ENCODE measurements at places on chromosomes 16 and 17.
A peak's percentile ranks its signal among the peaks of the same experiment; 100 is the strongest.

DNA sequence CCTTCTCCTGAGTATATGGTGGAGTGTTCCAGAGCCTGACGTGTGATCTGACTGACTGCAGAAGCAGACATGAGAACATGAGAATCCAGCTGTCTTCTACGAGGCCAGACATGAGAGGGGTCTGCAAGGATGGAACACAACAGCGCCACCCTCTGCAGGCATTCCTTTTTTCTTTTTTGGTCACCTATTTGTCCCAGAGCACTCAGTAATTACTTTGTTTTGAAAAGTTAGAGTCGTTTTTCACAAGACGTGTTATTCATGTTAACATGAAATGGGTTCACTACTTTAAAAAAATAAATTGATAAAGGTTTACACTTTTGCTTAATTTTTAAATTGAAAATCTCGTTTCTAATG lies 43.8 kb upstream of the ATP2A3 start:
- DNase-seq = no peak

DNA sequence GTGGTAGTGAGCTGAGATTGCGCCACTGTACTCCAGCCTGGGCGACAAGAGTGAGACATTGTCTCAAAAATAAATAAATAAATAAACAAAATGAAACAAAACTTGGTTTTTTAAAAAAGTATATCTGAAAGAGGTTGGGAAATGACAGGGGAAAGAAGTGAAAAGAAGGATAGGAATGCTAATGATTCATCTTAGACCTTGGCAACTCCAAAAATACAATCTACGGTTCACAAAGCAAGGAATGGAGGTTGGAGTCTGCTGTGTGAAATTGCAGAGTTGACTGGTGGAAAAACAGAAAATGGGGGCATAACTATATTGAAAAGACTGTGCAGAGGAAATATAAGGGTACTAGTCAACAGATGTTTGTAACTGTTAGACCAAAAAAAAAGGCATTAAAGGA lies 40.0 kb upstream of the CD300E start:
- DNase-seq = no peak

DNA sequence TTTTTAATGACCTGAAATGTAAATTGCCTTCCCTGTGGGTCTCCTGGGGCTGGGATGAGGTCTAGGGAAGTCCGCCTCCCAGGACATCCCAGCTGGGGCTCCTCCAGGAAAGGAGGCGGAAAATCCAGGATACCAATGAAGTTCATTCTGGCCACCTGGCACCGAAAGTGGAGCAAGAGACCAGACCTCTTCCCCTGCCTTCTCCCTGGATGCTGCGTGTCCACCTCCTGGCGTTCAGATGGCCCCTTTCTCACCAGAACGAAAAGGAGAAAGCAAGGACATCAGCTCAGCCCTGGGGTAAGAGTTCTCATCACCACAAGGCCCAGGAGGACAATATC lies 20.4 kb downstream of the RBFOX3 start:
- DNase-seq = no peak

- no peak for DNase-seq
Observed at GRCh38 chr17:4851084-4851483, 17.9 kb downstream of the MINK1 start.

- no peak for DNase-seq
Observed at GRCh38 chr17:38507921-38508569, 79.8 kb downstream of the ARHGAP23 start.

GRCh38 chr16:46859719-46860152 lies 24.4 kb upstream of the GPT2 start:
- DNase-seq = peak; percentile 9

DNA sequence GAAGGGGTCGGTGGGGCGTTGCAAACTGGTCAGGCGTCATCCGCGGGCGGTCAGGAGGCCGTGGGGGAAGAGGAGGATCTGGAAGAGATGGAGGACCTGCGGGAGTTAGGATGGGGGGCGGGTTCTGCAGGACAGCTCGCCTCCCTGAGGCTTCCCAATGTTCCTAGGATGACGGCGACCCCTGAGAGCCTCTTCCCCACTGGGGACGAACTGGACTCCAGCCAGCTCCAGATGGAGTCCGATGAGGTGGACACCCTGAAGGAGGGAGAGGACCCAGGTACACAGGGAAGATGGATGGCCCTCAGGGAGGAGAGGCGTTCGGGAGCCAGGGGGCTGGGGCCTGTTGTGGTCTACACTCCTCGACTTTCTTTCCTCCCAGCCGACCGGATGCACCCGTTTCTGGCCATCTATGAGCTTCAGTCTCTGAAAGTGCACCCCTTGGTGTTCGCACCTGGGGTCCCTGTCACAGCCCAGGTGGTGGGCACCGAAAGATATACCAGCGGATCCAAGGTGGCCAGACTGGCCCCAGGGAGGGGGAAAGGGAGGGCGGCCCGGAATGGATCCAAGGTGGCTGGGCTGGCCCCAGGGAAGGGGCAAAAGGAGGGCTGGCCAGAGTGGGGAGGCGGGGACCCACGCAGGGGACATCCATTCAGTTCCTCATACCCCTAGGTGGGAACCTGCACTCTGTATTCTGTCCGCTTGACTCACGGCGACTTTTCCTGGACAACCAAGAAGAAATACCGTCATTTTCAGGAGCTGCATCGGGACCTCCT lies 839 bp downstream of the PLD2 start:
- no peak for DNase-seq

- DNase-seq = no peak
Observed at GRCh38 chr16:4850211-4850610, 2.9 kb downstream of the UBN1 start.

- DNase-seq = no peak
Observed at GRCh38 chr16:88534638-88535190, 35.5 kb upstream of the ZC3H18 start.

- no peak for DNase-seq
Observed at GRCh38 chr17:41784207-41784744, 2.2 kb downstream of the JUP start.

DNA sequence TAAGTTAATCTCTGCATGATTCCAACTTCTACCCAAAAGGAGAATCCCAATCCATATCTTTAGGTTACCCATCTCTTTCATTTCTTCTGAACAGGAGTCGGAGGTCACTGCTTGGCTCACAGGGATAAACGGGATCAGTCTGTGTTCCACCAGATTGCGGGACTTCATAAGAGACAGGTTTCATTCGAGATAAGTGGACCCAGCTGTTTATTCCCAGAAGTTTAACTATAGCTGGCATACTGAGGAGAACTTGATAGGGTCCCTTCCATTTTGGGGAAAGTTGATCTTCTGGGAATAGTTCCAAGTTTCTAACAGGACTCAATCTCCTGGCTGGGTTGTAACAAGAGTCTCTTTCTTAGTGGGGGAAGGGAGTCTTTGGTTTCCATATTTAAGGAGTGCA lies 45.4 kb upstream of the ARL4D start:
- DNase-seq = no peak

DNA sequence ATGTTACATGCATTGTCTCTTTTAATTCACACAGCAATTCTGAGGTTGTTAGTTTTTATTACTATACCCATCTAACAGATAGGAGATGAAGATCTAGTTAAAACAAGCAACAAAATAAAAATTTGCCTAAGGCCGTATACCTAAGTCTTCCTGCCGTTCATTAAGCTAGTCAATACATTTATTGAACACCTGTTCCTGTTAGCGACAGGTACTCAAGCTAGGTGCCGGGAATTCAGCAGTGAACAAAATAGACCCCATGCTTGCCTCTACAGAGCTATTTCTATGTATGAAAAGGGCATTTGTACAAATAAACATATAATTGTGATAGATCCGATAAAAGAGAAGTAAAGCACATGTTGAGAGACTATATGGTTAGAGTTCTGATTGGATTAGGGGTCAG lies 3.4 kb upstream of the VPS53 start:
- DNase-seq = no peak

- DNase-seq = no peak
Observed at GRCh38 chr16:78117391-78117790, 17.9 kb downstream of the WWOX start.

GRCh38 chr16:57485916-57486857 lies at the start of gene DOK4:
Gene DOK4, minus strand, starts transcription at chr16:57486493. Its CDS starts 6,986 bp downstream, at chr16:57479507.
- DNase-seq = peak; percentile 34

- peak; percentile 61 for DNase-seq
Observed at GRCh38 chr17:74545843-74546230, at the start of gene CD300C. Gene CD300C, minus strand, starts transcription at chr17:74546115. Its CDS starts 333 bp downstream, at chr17:74545782.

DNA sequence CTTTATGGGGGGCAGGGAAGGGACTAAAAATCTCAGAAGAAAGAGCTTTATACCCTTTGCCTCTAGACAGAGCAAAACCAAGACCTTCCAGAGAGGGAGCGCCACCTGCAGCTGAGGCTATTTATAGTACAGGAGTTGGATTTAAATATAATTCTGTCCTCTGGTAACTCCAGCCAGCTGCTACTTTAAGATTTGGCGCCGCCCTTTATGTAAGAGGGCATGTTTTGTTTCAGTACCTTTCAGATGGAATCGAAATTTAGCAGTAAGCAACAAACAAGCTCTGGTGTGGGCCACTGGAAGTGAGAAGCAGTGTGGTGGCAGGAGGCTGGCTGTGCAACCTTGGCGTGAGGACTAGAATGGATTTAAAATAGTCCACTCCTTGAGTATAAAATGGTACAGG lies 5.2 kb upstream of the GUCY2D start:
- DNase-seq = no peak

DNA sequence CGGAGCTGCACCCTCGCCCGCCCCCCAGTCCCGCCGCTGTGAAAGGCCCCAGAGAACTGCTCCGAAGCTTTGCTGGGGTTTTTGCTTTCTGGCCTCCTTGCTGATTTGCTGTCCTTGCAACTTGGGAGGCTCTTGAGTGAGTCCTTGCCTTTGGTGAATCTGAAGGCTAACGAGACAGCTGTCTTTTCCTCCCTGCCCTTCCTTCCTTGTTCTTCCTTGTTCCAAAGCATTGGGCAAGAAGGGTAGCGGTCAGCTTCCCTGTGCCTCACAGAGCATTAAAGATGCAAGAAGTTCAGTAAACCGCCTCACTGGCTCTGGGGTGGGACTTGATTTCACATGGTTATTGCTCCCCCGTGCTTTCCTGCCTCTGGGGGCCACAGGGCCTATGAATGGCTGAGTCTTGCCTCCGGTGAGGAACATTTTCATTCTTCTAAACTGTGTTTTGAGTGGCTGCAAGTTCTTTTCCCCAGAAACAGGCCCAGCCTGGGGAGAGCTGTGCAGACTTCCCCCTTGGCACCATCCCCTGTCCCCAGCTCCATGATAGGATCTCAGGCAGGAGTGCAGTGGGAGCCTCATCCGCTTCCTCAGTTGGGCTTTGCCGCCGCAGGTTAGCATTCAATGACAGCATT lies 1.4 kb downstream of the YPEL2 start:
- no peak for DNase-seq

GRCh38 chr16:69364088-69364487 lies 12.5 kb upstream of the TMED6 start:
- DNase-seq = no peak

- no peak for DNase-seq
Observed at GRCh38 chr17:51627779-51628178, 367.4 kb downstream of the UTP18 start.

DNA sequence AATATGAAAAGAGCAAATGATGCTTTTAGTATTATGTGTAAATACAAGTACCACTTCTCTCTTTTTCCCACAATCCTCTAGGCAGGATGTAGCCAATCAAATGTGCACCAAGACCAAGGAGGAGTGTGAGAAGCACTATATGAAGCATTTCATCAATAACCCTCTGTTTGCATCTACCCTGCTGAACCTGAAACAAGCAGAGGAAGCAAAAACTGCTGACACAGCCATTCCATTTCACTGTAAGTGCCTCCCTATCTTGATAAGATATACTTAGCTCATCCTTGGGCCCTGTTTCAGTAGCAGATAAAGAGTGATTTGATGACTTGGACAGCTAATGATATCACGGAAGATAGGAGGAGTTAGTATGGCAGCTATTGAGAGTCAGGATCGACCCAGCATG lies 33.7 kb downstream of the TADA2A start:
- no peak for DNase-seq

- no peak for DNase-seq
Observed at GRCh38 chr16:2250652-2251295, 613 bp downstream of the ECI1 start.

- DNase-seq = no peak
Observed at GRCh38 chr16:19295393-19295792, 9.9 kb downstream of the CLEC19A start.

- peak; percentile 76 for DNase-seq
Observed at GRCh38 chr16:23836404-23837311, 875 bp downstream of the PRKCB start.

GRCh38 chr16:52535076-52535475 lies 11.9 kb downstream of the TOX3 start:
- no peak for DNase-seq

DNA sequence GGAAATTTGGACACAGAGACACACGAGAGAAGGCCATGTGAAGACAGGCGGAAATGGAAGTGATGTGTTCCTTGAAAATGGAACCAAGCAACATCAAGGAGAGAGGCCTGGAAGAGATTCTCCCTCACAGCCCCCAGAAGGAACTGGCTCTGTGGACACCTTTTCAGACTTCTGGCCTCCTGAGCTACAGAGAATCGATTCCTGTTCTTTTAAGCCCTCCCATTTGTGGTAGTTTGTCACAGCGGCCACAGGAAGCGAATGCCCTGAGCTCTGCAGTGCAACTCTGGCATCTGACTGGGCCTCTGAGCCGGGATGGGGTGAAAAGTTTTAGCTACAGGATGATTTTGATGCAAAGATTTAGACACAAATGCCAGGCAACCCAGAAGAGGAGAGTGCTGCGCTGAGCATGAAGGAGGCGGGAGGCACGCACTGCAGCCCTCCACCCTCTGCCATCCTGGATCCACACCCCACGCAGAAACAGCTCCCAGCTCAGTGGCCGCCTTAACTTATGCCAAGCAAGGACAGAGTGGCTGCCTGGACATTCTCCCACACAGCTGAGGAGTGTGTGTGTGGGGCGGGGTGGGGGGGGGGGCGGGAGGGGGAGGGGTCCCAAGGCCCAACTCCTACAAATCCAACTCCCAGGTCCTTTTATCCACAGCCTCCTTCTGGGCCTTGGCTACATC lies 2.2 kb downstream of the TIMP2 start:
- DNase-seq = no peak

DNA sequence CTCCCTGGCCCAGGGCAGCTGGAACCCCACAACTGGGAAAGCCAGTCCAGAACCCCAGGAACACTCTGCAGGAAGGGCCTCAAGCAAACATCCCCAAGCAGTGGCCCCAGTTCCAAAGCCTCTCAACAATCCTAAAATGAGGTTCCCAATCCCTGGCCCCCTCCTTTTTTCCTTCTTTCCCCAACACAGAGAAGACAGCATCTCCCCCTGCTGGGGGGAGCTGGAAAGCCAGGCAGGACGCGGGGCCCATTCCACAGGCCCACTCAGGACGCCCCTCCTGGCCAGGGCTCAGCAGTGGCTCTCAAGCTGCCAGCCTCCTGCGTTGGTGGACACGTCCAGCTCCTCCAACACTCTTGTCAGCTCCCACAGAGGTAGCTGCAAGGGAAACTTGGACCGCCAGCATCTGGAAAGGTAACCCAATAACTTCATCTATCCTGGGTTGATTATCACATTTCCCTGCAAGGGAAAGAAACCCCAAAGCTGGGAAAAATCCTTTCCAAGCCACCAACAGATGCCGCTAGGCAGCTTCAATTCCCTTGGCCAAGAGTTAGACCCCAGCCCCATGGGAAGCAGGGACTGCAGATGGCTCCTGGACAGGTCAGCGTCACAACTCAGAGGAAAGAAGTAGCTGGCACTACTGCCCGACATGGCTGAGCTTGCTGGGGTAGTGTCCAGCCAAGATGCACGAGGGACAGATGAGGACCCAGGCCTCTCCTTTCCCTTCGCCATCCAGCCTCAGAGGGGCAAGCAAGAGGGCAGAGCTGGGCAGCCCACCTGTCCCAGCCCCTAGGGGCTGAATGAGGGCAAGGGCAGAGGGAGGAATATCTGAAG lies 7.6 kb downstream of the HDAC5 start:
- DNase-seq = no peak

- DNase-seq = no peak
Observed at GRCh38 chr17:62626719-62627218, 701 bp upstream of the MRC2 start.
